Stimulated activated CD4-positive, alpha-beta T cell treated with anti-CD3 and anti-CD28 coated beads, Interleukin-2, amount 100 ng/mL, for 24 hours (primary cell): ENCODE measurements at places on chromosomes 3 and 15.

DNA sequence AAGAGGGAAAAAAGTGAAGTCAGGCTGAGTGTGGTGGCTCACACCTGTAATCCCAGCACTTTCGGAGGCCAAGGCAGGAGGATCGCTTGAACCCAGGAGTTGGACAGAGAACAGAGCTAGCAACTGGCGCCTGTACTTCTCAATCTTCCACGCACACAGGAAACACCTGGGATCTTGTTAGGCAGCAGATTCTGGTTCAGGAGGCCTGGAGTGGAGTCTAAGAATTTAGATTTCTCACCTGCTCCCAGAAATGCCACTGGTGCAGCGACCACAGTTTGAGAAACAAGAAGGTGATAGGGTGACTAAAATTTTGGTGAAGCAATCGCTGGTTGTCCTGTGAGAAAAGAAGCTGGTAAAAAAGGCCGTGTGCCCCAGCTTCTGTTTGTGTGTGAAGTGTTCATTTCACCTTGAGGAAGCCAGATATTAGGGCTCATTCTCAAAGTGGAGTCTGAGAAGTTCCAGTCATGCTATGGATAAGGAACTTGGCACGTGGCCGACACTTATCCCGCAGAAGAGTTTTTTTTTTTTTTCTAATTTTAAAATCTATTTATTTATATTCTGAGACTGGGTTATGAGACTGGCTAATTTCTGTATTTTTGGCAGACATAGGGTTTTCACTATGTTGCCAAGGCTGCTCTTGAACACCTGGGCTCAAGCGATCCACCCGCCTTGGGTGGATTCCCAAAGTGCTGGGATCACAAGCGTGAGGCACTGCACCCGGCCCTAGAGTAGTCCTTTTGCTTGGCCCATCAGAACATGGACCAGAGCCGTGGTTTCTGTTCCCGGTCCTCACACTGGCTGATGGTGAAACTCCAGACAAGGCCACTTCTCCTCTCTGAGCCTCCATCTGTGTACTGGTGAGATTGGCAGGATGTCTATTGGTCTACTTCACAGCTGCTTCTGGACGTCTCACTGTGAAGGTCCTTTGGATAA is 324.6 kb upstream of the PROK2 start:
- no peak for DNase-seq

GRCh38 chr15:96948981-96949380 is 618.5 kb downstream of the NR2F2 start:
- no peak for DNase-seq

DNA sequence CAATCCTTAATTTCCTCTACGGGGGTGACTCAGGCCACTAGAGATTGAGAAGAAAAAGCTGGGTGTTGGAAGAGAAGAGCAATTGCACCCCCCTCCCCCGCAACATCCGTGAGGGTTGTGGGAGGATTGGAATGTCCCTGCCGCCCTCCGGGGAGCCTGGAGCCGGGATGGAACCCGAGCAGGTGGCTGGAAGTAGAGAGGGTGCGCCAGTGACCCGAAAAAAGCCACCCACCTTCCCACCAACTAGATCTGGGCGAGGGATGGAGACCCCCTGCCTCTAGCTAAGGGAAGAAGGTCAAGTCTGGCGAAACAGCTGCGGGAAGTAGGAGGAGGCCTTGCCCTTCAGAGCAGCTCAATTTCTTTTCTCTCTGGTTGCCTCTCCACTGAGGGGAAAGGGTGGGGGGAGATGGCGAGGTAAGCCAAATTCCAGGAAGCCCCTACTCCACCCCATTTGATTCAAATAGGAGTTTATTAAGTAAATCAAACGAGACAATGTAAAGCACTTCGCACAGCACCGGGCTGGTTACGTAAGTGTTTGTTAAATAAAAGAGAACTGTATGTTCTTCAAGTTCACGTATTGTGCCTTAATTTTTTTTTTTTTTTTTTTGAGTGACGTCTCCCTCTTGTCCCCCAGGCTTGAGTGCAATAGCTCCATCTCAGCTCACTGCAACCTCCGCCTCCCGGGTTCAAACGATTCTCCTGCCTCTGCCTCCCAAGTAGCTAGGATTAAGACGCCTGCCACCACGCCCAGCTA is 1.1 kb upstream of the WWTR1 start:
- DNase-seq = no peak

DNA sequence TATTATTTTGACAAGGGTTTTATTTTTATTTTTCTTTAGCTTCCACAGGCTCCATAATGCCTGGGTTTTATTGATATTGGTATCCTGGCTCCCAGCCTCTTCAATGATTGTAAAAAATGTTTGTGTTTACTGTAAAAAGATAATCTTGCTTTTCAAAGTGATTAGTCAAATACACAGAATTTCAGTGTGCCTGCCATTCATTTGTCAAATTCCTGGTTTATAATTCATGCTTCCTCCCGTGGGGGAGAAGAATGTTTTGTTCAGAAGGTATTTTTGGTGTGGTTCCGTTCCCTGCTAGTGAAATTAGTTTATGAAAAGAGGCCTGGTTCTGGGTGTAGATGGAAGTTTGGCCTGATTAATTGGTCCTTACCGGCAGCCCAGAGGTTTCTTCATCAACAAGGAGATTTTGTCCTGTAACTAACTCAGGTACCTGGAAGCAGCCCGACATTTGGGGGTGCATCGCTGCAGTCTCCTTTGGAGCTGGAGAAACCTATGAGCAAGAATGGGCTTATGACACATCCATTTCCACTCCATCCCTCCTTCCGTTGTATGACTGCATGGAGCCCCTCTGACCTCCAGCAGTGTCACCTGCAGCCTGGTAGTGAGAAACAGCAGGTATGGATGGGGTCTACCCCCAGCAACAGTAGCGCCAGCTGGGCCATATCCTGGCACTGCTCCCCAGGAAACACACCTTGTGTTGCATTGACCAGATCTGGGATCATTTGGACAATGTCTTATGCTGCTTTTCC is 101.5 kb downstream of the PGPEP1L start:
- DNase-seq = no peak

GRCh38 chr3:79086514-79086913 is 681.3 kb downstream of the ROBO1 start:
- peak; percentile 17 for DNase-seq

DNA sequence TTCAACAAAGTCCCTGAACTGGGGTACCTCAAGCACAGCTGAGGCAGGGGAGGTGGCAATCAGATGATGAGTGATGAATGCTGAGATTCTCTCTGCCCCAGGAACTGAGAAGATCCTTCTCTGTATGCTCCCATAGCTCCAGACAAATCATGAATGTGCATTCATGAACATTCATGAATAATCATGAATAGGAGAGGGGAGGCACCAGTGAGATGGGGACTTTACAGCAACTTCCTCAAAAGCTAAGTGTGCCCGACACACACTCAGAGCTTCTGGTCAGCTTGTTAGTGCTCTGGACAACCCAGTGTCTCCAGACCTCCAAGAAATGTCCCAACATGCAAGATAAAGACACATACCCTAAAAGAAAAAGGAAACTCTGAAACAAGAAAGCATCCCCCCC is 24.3 kb downstream of the LRRC2 start:
- DNase-seq = no peak

GRCh38 chr3:11543141-11543947 is 100.4 kb downstream of the VGLL4 start:
- DNase-seq = no peak

- DNase-seq = no peak
Observed at GRCh38 chr15:83855956-83856355, 202.0 kb downstream of the ADAMTSL3 start.

- no peak for DNase-seq
Observed at GRCh38 chr3:129657261-129658046, 51.0 kb upstream of the PLXND1 start.

DNA sequence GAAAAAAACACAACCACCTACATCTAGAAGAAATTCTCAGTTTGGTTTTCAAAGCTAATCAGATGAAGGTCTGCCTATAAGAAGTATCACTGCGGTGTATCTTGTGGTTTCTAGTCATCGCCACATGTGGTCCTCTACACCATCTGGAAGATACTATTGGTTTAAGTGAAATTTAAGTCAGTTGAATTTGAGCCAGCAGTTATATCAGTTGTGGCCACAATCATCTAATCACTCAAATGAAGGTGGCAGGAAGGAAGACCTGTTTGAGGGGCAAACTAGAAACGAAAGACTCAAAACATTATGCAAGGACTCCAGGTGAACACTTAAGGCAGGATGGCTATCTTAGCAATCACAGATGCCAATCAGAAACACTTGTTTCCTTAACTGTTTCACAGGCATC is 48.7 kb downstream of the ETV5 start:
- peak; percentile 19 for DNase-seq

DNA sequence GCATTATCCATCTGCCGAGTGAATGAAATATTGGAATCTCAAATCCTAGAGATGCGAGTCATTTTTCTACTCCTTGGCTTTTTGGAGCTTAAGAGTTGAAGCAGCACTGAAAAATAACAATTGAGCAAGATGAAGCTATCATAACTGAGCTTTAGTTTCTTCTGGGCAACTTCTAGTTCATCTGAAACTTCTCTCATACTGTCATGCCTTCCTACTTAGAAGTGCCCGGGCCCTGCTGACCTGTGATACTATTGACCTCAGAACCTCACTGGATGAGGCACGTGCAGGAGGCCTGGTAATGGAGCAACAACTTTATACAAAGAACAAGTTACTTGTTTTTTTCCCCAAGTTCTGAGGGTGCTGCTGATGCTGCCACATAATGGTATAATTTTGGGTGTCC is 48.5 kb upstream of the P3H2 start:
- DNase-seq = no peak
